ENCODE measurements at places on chromosomes 3 and 15.

- no peak for DNase-seq
- H3K27me3 ChIP-seq, result no peaks in the 10 kb centered on the region
- peaks cover 22% of the 10 kb centered on the region for H3K4me1 ChIP-seq
Measured at GRCh38 chr3:170740285-170740684, 129.7 kb downstream of the RPL22L1 start.

DNA sequence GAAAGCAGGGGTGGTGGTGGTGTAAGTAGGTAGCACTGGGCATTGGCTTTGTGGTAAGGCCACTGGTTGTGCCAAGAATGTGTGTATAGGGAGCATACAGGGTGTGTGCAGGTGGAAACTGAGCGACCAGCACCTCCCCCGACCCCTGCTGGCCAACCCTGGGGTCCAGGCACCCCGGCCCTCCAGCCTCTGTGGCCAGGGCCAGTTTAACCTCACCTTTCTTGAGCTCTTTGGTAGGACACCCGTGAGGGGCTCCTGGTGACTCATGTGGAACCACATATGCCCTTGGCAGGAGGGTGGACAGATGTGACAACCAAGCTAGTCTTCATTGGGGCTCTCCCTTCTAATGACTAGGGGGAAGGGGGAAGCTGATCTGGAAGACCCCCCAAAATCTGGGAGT is 19.5 kb downstream of the SHF start:
- no peaks in the 10 kb centered on the region for H3K27me3 ChIP-seq
- no peaks in the 10 kb centered on the region for H3K36me3 ChIP-seq
- H3K27ac ChIP-seq, result no peak overlapping the region
- DNase-seq, result no peak

DNA sequence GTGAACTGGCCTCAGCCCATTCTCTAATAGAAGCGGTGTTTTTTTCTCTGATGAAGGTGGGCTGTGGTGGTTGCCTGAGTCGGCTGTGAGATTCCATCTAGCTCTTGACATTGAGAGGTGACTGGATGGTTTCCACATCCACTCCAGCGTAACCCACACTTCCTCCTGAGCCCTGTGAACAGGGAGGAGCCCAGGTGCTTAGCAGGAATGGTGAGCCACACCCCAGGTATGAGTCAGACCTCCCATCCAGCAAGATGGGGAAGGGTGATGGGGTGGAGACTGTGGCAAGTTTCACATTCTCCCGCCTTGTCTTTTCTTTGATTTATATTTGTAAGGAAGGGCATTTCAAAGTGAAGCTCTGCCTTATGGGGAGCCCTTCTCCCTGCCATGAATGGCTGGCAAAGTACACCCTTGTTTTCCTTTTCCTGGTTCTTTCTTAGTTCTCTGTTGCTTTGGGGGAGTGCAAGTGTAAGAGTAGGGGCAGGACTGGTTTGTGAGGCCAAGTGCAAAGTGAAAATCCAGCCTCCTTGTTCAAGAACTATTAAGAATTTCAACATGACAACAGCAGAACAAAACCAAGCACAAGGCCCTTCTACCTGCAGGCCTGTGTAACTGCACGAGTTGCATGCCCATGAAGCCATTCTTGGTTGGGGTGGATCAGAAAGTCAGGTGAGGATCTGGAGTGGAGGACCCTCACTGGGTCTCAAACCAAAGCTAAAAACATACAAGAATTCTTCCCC is 4.6 kb upstream of the TPRG1 start:
- H3K36me3 ChIP-seq, result no peaks in the 10 kb centered on the region
- no peak for DNase-seq

DNA sequence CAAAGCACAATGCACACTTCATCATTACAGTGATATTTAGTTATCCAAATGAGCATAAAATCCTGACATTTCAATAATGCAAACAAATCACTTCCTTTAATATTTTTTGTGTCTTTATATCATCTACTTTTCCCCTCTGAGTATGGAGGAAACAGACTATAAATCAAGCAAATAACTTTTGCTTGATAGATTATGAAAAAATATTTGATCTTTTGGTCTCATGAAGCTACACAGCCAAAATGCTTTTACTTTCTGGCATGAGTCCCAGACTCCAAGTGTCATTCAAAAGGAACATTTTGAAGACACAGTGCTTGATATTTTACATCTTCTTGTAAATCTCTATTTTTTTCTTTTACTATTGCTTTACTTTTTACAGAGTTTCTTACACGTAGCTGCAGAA is 215.3 kb upstream of the ROBO1 start:
- DNase-seq, result no peak
- H3K27me3 ChIP-seq, result no peaks in the 10 kb centered on the region
- H3K4me1 ChIP-seq, result no peaks in the 10 kb centered on the region
- H3K4me3 ChIP-seq, result no peak overlapping the region
- H3K36me3 ChIP-seq, result no peaks in the 10 kb centered on the region

DNA sequence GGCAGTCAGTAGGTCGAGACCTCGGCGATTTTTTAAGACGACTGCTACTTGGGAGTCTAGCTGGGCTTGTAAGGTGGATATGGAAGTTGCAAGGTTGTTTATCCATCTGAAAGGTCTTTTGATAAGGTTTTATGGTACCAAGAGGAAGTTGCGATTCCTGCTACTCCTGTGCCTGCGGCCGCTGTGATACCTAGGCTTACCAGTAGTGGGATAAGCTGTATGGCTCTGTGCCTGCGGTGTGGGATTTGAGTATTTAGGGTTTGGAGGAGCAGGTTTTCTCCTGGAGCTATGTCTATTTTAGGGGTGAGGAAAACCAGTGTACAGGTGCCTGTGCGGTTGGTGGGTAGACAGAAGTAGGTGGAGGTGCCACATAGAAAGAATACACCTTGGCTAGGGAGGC is 1059.8 kb downstream of the SI start:
- no peak overlapping the region for H3K4me3 ChIP-seq
- H3K4me1 ChIP-seq, result no peaks in the 10 kb centered on the region
- H3K27ac ChIP-seq, result no peak overlapping the region
- no peaks in the 10 kb centered on the region for H3K36me3 ChIP-seq
- H3K27me3 ChIP-seq, result no peaks in the 10 kb centered on the region
- DNase-seq, result no peak

GRCh38 chr3:52248165-52248541 is 2.6 kb downstream of the PPM1M start:
- peaks cover 25% of the 10 kb centered on the region for H3K36me3 ChIP-seq
- H3K27me3 ChIP-seq, result no peaks in the 10 kb centered on the region
- peaks cover 20% of the 10 kb centered on the region for H3K4me1 ChIP-seq
- H3K27ac ChIP-seq, result no peak overlapping the region
- DNase-seq, result no peak

GRCh38 chr3:16090024-16090423 is 84.5 kb upstream of the GALNT15 start:
- no peaks in the 10 kb centered on the region for H3K36me3 ChIP-seq
- peak overlapping the region; percentile 59 for H3K27ac ChIP-seq
- no peaks in the 10 kb centered on the region for H3K27me3 ChIP-seq
- H3K4me3 ChIP-seq, result no peak overlapping the region

- H3K4me1 ChIP-seq, result peaks cover 3% of the 10 kb centered on the region
- no peaks in the 10 kb centered on the region for H3K27me3 ChIP-seq
Measured at GRCh38 chr15:60343221-60343970, 54.4 kb downstream of the ANXA2 start.

- H3K27me3 ChIP-seq, result no peaks in the 10 kb centered on the region
- no peak overlapping the region for H3K27ac ChIP-seq
- H3K4me3 ChIP-seq, result no peak overlapping the region
- no peak for DNase-seq
- H3K4me1 ChIP-seq, result no peaks in the 10 kb centered on the region
- no peaks in the 10 kb centered on the region for H3K36me3 ChIP-seq
Measured at GRCh38 chr3:49260806-49261324, 16.2 kb downstream of the C3orf62 start.

DNA sequence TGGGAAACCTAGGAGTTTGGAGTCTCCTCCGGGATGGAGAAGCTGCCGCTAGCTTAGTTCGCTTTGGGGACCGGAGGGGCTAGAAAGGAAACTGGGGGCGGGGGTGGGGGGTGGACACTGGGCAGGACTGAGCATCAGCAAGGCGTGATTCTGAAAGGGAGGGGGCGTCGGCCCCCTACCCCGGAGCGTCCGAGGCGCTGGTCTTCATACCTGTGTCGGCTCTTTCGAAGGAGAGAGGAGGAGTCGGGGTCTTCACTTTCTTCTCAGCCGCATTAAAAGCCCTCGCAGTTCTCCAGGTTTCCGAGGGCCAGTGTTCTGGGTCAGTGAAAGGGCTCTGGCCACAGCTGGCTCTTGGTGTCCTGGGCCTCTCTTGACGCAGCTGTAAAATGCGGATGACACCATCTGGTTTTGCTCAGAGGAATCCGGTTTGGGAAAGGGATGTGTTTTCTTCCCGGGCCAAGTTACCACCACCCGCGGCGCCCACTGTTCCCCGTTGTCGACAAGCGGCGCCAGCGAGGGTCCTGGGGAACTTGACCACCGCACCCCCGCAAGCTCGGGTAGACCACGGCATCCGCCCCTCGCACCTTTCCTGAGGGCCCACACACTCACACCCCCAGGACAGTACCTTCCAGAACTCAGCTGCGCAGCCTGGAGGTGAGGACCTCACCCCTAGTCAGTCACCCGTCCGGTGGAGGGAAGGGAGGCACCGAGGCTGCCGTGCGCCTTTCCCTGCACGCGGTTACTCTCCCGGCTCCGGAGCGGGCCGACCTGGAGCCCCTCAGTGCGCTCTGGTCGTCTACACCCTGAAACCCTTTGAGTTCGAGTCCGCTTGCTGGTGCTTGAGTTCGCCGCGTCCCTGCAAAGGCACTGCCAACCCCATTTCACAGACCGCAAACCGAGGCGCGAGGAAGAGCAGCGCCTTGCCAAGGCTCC is 660 bp downstream of the CCK start:
- no peak for DNase-seq
- H3K4me1 ChIP-seq, result peaks cover 14% of the 10 kb centered on the region
- H3K36me3 ChIP-seq, result no peaks in the 10 kb centered on the region
- H3K4me3 ChIP-seq, result peak overlapping the region; percentile 33
- no peak overlapping the region for H3K27ac ChIP-seq

DNA sequence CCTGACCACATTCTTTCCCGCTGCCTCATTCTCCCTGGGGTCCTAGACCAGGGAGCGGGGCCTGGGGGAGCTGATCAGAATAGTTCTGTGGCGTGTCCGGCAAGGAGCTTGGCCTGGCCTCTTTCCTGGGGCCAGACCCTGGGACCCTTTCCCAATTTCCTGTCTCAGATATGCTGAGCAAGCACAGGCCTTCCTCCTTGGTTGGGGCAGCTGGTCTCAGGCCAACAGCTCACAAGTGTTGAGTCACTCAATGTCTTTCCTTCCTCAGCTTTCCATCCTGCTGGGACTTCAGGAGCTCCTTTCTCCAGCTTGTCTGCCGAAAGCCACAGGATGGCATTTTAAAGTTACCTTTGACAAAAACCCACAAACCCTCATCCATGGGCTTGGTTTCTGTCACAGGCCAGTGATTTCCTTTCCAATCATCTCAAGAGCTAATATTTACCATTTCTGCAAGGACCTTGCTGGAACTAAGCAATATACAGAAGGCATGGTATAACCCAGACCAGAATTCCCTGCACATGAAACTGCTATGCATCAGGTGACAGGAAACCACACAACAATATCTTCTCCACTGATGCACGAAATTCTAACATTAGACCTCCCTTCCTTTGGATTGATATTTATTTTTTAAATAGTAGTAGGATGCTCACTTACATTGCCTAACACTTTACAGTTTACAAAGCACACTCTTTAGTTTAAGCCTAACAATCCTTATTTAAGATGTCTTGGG is 19.5 kb upstream of the TIMP4 start:
- H3K4me1 ChIP-seq, result peaks cover 36% of the 10 kb centered on the region
- no peaks in the 10 kb centered on the region for H3K27me3 ChIP-seq
- no peaks in the 10 kb centered on the region for H3K36me3 ChIP-seq
- DNase-seq, result peak; percentile 54
- no peak overlapping the region for H3K4me3 ChIP-seq
- no peak overlapping the region for H3K27ac ChIP-seq

DNA sequence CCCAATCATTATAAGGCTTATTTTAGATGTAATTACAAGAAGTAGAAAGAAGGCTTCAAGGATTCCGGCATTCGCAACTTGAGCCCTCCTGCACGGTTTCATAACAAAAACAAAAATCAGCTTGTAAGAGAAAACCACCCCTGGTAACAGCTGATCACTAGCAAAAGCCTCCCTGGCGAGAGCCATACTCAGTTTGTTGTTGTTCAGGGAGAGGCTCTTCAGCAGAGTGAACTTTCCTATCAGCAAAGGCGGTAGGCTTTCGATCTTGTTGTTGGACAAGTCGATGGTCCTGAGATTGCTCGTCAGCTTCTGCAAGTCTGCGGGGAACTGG is 710 bp downstream of the LRRC57 start:
- DNase-seq, result peak; percentile 46
- peak overlapping the region; percentile 86 for H3K27ac ChIP-seq
- H3K4me1 ChIP-seq, result peaks cover 8% of the 10 kb centered on the region
- peaks cover 7% of the 10 kb centered on the region for H3K36me3 ChIP-seq

DNA sequence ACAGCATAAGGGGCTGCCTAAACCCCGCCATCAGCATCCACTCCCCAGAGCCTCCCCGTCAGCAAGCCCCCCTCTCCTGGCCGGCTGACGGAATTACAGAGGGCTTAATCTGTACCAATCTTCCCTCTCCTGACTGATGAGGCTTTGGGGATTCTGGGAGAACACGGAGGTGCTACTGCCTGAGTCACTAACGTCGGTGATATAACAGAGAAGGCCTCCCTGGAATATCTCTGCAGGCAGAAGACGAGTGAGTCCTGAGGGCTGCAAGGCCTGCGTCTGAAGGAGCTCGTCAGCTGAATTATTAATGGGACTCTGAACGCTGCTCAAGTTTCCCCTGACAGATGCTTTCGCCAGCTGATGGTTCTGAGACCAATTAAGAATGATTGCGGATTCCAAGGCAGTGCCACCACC is 147.7 kb downstream of the XXYLT1 start:
- H3K27ac ChIP-seq, result no peak overlapping the region
- peak; percentile 44 for DNase-seq
- H3K36me3 ChIP-seq, result no peaks in the 10 kb centered on the region
- no peaks in the 10 kb centered on the region for H3K27me3 ChIP-seq

GRCh38 chr3:50008931-50009330 is 69.0 kb downstream of the RBM6 start:
- DNase-seq, result peak; percentile 43
- no peak overlapping the region for H3K4me3 ChIP-seq
- no peaks in the 10 kb centered on the region for H3K27me3 ChIP-seq
- no peaks in the 10 kb centered on the region for H3K36me3 ChIP-seq
- no peak overlapping the region for H3K27ac ChIP-seq

GRCh38 chr3:182617500-182617899 is 175.8 kb upstream of the ATP11B start:
- peaks cover 4% of the 10 kb centered on the region for H3K4me1 ChIP-seq
- H3K27me3 ChIP-seq, result no peaks in the 10 kb centered on the region
- no peak overlapping the region for H3K4me3 ChIP-seq
- DNase-seq, result no peak
- no peak overlapping the region for H3K27ac ChIP-seq
- H3K36me3 ChIP-seq, result no peaks in the 10 kb centered on the region

DNA sequence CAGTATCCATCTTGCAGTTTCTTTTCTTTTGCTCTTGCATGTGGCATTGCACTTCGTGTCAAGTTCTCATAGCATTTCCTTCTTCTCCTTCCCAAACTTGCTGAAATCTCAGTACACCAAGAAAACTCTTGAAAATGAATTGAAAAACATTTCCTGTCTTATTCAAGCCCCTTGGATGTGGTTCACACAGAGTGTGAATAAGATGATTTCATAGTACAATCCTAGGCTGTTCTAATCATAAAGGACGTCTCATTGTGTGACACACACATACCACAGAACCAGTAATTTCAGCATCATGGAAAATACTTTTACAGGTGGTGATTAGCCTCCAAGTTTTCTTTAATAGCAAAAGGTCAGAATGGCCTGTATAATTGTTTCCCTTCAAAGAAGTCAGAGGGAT is 121.6 kb upstream of the AADACL2 start:
- no peak overlapping the region for H3K27ac ChIP-seq
- H3K4me1 ChIP-seq, result no peaks in the 10 kb centered on the region

GRCh38 chr15:63392361-63393009 is 10.8 kb upstream of the CA12 start:
- no peak overlapping the region for H3K4me3 ChIP-seq
- no peaks in the 10 kb centered on the region for H3K36me3 ChIP-seq
- no peaks in the 10 kb centered on the region for H3K4me1 ChIP-seq
- DNase-seq, result no peak
- no peak overlapping the region for H3K27ac ChIP-seq
- no peaks in the 10 kb centered on the region for H3K27me3 ChIP-seq
